ENCODE measurements at places on chromosomes 3 and 15.

- no peak for DNase-seq
Measured at GRCh38 chr15:63446255-63446654, 58.1 kb upstream of the USP3 start.

- no peak for DNase-seq
Measured at GRCh38 chr3:127264292-127264691, 23.6 kb downstream of the PRR20G start.

GRCh38 chr3:145698749-145699148, 462.2 kb downstream of the PLOD2 start:
- DNase-seq: no peak

- no peak for DNase-seq
Measured at GRCh38 chr15:70437089-70437488, 326.3 kb downstream of the UACA start.

- no peak for DNase-seq
Measured at GRCh38 chr3:87390821-87391220, 114.4 kb upstream of the POU1F1 start.

GRCh38 chr3:193595939-193596487, 3.0 kb downstream of the OPA1 start:
- DNase-seq: no peak

GRCh38 chr3:51618496-51618895, 52.6 kb upstream of the TEX264 start:
- no peak for DNase-seq

DNA sequence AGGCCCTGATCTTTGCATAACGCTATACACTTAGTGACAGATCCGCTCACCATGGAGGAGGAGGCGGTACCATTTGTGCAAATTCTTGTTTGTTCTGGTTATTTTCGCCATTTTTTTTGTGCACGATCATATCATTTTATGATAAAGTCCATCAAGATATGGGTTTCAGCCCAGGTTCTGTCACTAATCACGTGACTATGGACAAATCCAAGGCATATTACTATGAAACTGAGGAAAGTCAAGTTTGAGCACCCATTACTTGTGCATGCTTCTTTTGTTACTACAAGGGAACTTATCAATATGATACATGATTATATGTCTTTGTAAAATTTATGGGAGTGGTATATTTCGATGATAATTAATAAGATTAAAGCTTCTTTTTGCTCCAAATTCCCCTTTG, 829.5 kb downstream of the ROBO2 start:
- no peak for DNase-seq

DNA sequence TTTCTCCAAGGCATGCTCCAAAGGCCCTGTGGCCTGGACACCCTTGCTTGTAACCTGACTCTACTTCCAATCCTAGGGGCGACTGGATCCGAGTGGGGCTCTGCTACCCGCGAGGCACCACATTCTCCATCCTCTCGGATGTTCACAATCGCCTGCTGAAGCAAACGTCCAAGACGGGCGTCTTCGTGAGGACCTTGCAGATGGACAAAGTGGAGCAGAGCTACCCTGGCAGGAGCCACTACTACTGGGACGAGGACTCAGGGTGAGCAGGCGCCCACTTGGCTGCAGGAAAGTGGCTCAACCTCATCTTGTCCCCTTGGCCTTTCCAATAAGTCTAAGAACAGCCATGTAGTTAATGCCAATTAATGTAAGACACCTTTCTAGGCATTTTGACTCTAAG, 51.9 kb downstream of the MESD start:
- DNase-seq: no peak

DNA sequence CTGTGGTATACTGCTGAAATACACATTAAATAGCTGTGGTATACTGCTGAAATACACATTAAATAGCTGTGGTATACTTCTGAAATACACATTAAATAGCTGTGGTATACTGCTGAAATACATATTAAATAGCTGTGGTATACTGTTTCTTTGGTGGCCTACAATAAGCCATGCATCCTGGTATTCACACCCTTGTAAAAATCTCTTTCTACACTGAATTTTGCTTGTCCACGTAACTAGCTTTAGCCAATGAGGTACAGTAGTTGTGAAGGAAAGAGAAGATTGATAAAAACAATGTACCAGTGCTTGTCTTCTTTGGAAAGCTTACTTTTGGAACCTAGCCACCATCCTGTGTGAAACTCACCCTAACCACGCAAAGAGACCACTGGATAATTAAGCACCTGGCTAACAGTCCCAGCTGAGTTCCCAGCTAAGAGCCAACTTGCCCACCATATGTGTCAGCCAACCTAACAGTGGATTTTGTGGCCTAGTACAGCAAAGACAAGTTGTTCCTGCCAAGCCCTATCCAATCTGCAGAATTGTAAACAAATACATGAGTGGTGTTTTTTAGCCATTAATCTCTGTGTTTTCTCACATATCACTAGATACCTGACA, 103.4 kb upstream of the MELTF start:
- no peak for DNase-seq

- no peak for DNase-seq
Measured at GRCh38 chr3:186221760-186222378, 113.0 kb upstream of the ETV5 start.

- DNase-seq: no peak
Measured at GRCh38 chr3:178304758-178305467, 231.3 kb upstream of the KCNMB2 start.

DNA sequence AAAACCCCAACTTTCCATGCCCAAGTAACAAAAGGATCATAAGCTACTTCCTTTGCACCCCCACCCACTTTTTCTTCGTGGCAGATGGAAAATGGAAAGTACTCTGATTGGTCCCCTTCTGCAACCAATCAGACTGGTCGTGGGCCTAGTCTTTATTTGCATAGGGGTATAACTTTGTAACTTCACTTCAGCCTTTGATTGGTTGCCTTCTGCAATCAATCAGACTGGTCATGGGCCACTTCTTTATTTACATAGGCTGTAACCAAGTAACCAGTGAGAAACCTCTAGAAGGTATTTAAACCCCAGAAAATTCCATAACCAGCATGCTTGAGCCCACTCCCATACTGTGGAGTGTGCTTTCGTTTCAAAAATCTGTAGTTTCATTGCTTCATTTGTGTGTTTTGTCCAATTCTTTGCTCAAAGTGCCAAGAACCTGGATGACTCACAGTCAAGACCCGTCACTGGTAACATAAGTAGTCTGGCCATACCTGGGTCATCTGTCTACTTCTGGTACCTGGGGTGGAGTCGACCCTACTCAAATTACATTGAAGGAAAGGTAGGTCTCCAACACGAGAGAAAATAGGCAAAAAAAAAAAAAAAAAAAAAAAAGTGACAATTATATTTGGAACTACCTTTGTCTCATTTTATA, 41.9 kb downstream of the CMTM8 start:
- no peak for DNase-seq

DNA sequence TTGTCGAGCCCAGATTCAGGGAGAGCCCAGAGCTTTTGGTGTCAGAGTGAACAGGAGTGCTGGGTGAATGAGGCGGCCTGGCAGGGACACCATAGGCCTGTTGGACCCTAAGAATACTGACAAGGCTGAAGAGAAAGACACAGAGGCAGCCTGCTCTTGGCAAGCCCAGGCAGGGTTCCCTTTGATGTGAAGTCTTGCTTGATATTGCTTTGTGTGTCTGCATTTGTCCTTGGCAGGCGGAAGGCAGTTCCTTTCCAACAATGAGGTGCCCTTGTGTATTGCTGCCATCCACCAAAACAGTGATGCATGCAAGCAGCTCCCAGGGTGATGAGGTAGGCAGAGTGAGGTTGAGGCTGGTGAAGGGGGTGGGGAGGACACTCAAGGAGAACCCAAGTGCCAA, 152.7 kb upstream of the TSC22D2 start:
- peak; percentile 64 for DNase-seq

DNA sequence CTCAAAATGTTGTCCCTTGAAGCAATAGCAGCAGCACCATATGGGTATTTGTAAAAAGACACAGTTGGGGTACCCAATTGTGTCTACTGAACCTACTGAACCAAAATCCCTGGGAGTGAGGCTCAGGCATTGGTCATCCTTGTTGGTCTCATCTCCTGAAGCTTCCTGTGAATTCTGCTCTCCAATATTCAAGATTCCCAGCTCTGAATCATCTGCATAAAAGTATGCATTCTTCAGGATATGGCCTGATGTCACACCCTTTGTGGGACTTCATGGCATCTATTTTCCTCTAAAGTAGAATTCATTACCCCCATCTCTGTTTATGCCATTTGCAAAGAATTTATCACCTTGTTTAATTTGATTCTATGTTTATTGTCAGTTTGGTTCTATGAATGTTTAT, 13.3 kb upstream of the PTX3 start:
- no peak for DNase-seq

GRCh38 chr3:11632564-11632963, 11.2 kb downstream of the VGLL4 start:
- DNase-seq: no peak

DNA sequence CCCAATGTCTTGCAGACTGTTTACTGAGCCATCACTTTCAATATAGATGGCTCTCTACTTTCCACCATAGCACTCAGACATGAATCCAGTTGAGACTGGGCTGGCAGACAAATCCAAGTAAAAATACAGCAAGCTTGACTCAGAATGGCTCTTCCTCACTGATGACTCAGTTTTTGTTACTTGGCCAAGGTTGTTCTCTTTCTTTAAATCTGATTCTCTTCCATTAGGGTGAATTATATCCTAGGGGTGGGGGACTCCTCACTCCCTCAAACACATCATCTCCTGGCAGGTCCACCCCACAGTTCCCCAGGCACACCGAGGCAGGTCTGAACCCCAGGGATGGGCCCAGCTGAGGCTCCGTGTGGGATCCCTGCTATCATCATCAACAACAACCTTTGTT, 157.9 kb downstream of the MEX3B start:
- no peak for DNase-seq

- DNase-seq: no peak
Measured at GRCh38 chr3:69085833-69086722, 1.3 kb downstream of the ARL6IP5 start.

- DNase-seq: no peak
Measured at GRCh38 chr3:89165636-89166263, 58.3 kb downstream of the EPHA3 start.

GRCh38 chr3:139329364-139329850, 14.4 kb upstream of the MRPS22 start:
- peak; percentile 76 for DNase-seq

- DNase-seq: no peak
Measured at GRCh38 chr3:42014458-42014920, 52.6 kb upstream of the ULK4 start.

DNA sequence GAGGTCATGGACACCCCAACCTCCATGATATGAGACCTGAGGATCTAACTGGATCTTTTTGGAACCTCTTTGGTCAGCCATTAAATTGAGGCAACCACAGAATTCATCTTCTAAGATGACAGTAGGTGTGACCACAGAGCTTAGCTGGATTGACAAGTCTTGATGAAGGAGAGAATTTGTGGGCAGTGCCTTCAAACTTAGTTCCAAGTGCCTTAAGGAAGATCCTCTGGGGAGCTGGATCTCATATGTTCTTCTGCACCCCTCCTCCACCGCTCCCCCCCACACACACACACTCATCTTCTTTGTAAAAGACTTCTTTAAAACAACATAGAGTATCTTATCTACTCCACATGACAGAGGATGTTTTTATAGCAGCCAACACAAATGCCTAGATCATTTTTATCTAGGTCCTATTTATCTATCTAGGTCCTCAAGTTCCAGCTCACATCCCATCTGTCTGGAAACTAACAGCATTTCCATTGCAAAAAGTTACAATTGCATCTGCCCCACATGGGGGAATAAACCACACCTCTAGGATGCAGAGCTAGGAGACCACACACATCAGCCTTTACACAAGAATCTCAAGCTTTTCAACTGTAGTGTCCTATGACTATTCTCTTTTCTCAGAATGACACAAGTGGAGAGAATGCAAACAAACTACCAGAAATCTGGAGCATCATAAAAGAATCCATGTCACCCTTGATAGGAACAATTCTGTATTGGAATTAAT, 37.4 kb downstream of the WWTR1 start:
- no peak for DNase-seq

- no peak for DNase-seq
Measured at GRCh38 chr3:157614896-157615295, 111.7 kb upstream of the VEPH1 start.

GRCh38 chr3:172333692-172334457, 114.4 kb downstream of the GHSR start:
- DNase-seq: no peak

GRCh38 chr15:31324806-31325594, 1.6 kb upstream of the KLF13 start:
- DNase-seq: no peak

DNA sequence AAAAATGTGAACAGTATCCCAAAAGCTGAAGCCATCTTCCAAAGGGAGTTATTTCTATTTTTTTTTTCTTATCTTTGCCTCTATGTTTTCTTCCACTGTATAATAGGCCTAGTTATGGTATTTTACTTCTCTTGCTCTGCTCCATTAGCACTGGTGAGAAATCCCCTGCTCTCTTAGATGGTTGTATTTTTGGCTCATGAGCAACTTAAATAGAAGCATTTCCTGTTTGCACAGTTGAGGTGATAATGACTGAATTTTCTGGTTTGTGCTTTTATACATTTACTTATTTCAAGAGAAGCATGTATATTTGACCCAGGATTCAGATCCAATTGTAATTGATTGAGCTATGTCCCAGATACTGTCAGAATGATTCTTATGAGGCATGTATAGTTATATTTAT, 61.6 kb upstream of the CD200R1L start:
- DNase-seq: no peak
